ENCODE measurements at places on chromosomes 4 and X.

DNA sequence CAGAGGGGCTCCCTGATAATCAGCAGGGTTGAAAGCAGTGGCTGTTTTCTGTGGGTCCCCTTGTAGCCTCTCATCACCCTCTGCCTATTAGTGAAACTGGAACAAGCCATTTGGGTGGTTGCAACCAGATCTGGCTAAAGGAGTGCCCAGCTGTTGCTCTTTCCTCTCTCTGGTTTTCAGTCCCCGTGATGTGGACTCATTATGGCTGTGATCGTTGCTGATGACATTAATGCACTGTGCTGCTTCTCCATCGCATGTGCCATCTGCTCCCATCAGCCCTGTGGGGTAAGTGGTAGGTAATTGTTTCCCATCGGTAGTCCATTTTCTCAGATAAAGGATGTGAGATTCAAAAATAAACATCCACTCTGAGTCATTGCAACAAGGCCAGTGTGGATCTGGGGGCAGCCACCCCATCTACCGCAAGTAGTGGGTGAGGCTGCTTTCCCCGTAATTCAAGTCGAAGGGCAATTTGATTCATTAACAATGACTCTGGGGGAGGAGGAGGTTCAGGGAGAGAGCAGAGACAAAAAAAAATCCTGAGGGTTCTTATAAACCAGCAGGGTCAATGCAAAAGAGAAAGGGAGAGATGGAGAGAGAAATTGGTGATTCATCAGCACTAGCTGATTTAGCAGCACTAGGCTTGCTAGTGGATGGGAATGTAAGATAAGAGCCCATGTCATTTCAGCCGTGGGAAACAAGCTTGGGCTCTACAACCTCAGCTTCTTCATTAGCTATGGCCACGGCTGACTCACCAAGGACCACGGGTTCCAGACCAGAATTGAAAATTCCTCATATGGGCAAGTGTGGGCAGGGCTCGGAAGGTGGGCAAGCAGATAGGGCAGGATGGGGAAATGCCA is 357.8 kb downstream of the MID1IP1 start:
- no peak for DNase-seq

DNA sequence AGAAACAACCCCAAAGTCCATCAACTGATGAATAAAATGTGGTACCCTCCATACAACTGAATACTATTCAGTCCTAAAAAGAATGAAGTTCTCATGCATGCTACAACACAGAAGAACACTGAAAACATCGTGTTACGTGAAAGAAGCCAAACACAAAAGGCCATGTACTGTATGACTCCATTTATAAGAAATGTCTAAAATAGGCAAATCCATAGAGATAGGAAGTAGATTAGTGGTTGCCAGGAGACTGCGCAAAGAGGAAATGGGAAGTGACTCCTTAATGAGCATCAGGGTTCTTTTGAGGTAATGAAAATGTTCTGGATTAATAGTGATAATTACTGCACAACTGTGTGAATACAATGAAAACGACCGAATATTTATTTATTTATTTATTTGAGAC is 23.4 kb downstream of the FBXW7 start:
- no peak for DNase-seq

DNA sequence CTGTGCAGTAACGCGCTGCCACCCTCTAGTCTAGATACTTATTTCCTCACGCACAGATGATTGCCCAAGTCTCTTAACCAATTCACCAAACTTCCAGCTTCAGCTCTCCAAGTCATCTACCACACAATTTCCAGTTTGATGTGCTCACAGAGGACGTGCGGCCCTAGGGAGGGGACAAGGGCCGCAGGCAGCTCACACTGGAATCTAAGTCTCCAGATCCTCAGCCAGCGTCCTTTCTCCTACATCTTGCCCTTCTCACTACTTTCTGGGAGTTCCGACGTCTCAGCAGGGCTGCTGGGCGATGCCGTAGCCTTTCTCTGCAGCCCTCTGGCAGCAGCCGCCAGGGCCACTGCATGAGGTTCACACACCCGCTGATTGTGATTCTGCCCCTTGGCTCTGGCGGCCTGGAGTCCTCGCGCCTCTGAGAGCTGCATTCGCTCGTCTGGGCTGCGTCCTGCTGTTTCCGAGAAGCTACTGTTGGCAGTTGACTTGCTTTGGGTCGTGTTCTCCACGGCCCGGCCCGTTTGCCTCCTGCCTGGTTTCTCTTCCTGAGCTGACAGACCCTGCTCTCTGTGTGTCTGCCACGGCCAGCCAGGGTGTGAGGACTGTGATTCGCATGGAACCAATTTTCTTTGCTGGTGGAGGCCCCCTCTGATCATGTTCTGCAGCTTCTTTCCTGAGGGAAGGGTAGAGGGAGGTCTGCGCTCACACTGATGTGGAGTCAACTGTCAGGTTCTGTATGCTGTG is 14.1 kb upstream of the TMEM131L start:
- peak; percentile 85 for DNase-seq

- DNase-seq: no peak
Measured at GRCh38 chr4:137390707-137391106, 141.6 kb downstream of the PCDH18 start.
